Activated naive CD8-positive, alpha-beta T cell treated with anti-CD3 and anti-CD28 coated beads, Interleukin-2, amount 50 U/mL, for 24 hours (primary cell): ENCODE measurements at places on chromosomes 5 and 9.

GRCh38 chr9:93649610-93650261, 73.4 kb downstream of the PHF2 start:
- H3K27me3 ChIP-seq, result no peaks in the 10 kb centered on the region
- H3K27ac ChIP-seq, result no peak overlapping the region
- H3K4me1 ChIP-seq, result no peaks in the 10 kb centered on the region
- H3K36me3 ChIP-seq, result peaks cover 3% of the 10 kb centered on the region

DNA sequence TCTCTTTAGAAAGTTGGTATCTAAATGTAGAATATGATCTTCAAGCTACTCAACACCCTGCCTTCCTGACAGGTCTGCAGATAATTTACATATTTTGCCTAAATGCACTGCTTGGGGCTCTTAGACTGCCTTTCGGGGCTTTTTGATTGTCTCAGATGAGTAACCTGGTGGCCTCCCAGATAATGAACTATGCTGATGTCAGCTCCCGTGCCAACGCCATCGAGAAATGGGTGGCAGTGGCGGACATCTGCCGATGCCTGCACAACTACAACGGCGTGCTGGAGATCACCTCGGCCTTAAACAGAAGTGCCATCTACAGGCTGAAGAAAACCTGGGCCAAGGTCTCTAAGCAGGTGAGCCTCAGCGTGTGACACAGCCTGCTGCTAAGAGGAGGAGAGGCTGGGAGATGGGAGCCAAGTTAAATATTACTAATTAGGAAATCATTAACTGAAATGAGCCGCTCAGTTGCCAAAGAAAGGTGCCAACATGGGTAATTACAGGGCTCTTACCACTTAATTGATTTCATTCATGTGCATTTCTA, 20.8 kb upstream of the CKMT2 start:
- DNase-seq, result peak; percentile 11
- H3K27ac ChIP-seq, result peak overlapping the region; percentile 47
- H3K27me3 ChIP-seq, result no peaks in the 10 kb centered on the region
- no peak overlapping the region for H3K4me3 ChIP-seq
- H3K36me3 ChIP-seq, result peaks cover 13% of the 10 kb centered on the region

GRCh38 chr9:6052293-6052919, 37.0 kb upstream of the RANBP6 start:
- H3K27ac ChIP-seq, result no peak overlapping the region
- no peaks in the 10 kb centered on the region for H3K36me3 ChIP-seq
- H3K4me1 ChIP-seq, result peaks cover 5% of the 10 kb centered on the region

DNA sequence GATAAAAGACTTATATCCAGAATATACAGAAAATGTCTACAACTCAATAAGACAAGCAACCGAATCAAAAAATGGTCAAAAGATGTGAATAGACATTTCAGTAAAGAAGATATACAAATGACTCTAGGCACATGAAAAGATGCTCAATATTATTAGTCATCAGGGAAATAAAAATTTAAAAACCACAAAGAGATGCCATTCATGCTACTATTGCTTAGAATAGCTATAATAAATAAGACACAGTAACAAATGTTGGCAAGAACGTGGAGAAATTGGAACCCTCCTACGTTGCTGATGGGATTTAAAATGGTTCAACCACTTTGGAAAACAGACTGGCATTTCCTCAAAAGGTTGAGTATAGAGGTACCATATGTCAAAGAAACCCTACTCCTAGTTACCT, 39.8 kb downstream of the POLK start:
- DNase-seq, result no peak
- H3K4me3 ChIP-seq, result no peak overlapping the region
- H3K27me3 ChIP-seq, result no peaks in the 10 kb centered on the region
- peaks cover 50% of the 10 kb centered on the region for H3K36me3 ChIP-seq
- no peaks in the 10 kb centered on the region for H3K4me1 ChIP-seq
- no peak overlapping the region for H3K27ac ChIP-seq

GRCh38 chr9:4127873-4128272, 172.0 kb downstream of the GLIS3 start:
- H3K4me1 ChIP-seq, result peaks cover 7% of the 10 kb centered on the region
- H3K27me3 ChIP-seq, result no peaks in the 10 kb centered on the region
- DNase-seq, result no peak
- H3K27ac ChIP-seq, result no peak overlapping the region
- no peak overlapping the region for H3K4me3 ChIP-seq

DNA sequence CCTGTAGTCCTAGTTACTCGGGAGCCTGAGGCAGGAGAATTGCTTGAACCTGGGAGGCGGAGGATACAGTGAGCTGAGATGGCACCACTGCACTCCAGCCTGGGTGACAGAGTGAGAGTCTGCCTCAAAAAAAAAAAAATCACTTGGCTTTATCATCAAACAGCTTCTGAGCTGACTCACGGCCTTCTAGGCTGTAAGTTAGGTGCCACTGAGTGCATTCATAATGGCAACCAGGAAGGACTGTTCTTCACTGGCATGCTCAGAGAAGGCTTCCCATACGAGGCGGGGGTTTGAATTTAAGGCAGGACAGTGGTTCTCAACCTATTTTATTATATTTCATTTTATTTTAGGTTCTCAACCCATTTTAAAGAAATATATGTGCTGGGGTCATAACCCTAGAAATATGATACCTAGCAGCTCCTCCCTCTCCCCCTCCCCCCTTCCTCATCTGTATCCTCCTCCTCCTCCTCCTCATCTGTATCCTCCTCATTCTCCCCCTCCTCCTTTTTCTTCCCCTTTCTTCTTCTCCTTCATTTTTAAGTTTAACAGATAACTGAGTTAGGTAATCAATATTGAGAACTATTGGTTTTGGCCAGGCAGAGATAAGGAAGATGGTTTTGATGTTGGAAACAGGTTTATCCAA, 19.0 kb upstream of the LHFPL2 start:
- no peak for DNase-seq
- no peak overlapping the region for H3K27ac ChIP-seq
- no peak overlapping the region for H3K4me3 ChIP-seq
- H3K27me3 ChIP-seq, result peaks cover 10% of the 10 kb centered on the region
